Mesothelial cell of epicardium (in vitro differentiated cells): ENCODE measurements at places on chromosomes 6 and 20. TPM values are rescaled to one million over a fixed set of nuclear protein-coding genes. Genes with fewer than 3 reads are reported as not detected.

DNA sequence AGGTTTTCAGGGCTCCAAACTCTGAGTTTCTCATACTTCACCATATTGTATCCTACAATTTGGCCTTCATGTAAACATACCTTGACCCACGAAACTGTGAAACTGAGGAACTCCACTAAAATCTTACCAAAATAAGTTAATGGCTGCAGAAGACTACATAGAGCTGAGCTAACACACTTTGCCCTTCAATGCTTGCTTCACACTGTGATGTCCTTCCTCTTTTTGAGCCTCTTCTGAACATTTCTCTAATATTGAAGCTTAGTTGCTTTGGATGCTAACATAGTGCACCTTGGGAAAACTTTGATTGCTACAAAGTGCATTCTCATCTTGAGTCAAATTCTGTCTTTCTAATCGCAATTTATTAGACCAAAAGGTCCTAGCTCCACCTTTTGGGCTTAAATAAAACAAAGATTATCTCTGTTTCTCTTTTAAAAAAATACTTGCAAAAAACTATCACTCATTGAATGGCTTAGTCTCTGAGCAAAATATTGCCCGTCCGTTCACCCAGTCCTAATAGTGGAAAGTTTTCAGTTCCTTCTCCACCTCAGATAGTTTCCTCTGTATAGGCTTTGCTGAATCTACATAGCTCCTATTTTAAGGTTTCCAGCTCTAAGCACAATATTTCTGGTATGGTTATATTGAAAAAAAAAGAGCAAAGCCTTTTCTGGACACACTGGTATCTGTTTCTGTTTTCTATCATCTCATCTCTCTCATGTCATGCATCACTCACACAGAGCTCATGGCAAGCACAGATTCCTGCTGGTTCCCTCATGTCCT, 494.6 kb downstream of the RFPL4B start:
- DNase-seq, result no peak

DNA sequence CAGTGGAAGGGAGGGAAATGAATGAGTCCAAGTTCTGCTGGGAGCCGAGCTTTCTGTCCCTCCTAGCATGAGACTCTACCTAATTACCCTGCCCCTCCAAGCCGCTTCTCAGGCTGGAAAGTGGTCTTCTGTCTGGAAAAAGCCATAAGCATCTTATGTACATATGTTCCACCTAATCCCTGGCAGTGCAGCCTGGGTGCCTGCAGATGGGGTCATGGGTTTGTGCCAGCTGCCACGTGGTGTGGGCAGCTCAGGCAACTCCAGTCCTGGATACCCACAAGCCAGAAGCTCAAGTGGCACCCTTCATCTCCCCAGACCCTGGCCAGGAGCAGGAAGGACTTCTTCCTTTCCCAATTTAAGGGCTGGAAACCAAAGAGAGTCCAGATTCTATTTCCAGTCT, 253.1 kb downstream of the LY86 start:
- no peak for DNase-seq

GRCh38 chr6:56682635-56683034, 39.9 kb upstream of the DST start:
- DNase-seq, result no peak

DNA sequence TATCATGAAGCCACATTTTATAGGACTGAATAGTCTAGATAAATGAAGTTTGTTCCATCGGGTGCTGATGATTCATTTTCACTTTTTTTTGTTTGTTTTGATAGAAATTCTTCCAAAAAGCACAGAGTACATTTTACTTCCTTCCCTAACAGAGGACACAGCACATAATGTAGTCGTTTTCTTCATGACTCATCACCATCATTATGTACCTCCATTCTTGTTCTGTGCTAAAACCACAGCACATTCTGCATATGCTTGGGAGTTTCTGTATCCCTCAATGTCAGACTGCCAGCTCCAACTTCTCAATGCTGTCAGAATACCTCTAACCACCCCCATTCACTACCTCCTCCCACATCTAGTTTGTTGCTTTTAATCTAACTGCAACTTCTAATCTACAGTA, 1004.9 kb upstream of the ADGRB3 start:
- DNase-seq, result no peak

DNA sequence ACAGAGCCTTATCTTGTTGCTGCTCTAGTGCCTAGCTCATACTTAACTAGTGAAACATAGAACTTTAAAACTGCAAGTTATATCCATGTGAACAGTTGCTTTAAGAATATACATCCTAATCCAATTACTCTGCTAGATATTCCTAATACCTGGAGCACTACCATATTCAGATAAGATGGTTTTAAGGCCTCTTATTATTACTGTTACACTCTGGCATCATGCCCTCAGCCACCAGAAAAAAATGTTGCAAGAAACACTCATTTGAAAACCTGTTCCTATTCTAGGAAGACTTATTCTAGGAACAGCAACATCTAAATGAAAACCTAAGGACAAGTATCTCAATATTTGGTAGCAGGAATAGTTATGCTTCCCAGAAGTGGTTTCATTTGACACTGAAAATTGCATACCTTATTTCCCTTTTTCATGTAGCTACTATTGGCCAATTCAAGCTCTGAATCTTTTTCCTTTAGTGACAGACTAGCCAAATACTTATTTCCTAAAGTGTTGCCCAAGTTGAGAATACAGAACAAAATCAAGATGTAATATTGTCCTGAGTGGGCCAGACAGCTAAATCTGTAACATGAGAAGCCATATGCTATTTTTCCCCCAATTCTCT, 4.8 kb upstream of the MTFR2 start:
- no peak for DNase-seq

DNA sequence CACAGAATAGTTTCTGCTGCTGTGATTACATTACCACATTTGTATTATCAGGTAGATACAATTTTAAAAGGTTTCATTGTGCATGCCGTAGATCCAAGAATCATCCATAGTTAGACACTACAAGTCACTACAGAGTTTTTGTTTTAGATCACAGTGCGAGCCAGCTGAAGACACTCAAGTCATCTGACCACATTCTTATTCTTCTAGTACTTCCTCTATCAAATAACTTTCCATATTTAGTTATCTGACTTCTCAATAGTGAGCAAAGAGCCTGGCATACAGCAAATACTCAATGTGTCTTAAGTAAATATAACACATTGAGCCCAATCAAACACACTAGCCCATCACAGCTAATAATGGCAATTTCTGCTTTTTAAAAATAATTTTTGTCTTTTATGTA, 195.4 kb downstream of the ASCC3 start:
- DNase-seq, result no peak

GRCh38 chr6:121550491-121551010, 115.1 kb downstream of the GJA1 start:
- no peak for DNase-seq

DNA sequence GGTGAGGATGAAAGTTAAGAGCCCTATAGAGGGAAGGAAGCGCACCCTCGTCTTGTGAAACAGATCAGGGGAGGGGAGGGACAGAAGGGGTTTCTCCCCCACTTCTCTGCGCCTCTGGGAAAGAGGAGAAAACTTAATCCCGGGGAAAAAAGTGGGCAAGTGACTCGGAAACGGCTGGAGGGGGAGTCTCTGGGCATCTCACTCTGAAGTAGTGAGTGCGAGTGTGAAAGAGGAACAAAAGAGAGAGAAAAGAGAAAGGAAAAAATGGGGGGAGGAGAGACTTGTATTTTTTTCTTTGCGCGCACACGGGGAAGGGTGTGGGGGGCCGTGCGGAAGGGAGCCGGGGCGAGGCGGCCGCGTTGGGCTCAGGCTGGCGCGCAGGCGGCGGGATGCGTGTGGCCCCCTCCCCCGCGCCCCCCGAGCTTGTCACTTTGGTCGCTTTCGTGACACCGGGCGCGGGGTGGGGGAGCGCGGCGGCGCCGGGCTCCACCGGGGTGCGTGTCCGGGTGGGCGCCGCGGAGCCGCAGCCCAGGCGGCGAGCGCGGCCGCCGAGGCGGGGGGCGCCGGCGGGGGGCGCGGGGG, 454 bp downstream of the L3MBTL3 start:
- peak; percentile 48 for DNase-seq

GRCh38 chr20:31870726-31871617, 538 bp downstream of the TTLL9 start:
- no peak for DNase-seq

DNA sequence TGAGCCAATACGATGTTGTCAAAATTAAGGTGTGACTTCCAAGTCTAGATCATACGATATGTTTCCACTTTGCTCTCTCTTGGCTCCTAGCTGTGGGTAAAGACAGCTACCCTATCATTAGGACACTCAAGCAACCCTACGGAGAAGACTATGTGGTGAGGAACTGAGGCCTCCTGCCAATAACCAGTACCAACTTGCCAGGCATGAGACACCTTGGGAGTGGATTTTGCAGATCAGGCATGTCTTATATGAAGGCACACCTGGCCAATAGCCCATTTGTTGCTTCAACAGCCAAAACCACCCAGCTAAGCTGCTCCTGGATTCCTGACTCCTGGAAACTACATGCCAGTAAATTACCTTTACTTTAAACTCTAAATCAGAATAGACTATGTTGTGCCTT, 863.4 kb downstream of the DHX35 start:
- no peak for DNase-seq

- DNase-seq, result no peak
These were observed 81.2 kb downstream of the THBS2 start for GRCh38 chr6:169172456-169172855.

DNA sequence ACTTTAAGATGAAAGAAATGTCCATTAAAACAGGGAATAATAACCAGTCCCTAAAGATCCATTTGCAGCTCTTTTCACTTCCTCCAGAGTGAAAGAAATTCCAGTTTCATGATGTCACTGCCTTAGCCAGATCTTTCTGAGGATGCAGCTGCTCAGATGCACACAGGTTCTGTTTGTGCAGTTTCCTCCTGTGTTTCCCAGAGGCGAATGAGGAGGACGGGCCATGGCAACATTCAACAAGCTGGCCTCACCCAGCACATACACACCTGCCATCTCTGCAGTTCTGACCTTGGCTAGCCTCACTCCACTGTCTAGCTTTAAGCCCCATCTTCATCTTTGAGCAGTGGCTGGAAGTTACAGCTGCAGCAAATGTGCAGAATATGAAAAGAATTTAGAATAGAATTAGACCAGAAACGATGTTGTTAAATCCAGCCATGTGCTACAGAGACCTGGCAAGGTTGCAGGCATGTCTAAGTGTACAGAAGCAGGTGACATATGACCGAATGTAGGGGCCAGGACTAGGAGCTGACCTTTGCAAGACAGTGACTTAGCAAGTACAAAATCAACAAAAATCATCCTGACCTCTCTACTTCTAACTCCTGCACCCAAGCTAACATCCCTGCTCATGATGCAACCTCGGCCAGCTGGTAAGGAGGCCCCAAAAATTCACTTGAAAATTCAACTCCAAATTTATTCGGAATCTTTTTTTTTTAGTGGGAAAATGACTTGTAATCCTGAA, 35.0 kb downstream of the FAM50B start:
- DNase-seq, result no peak

GRCh38 chr6:52760105-52760765, 3.0 kb downstream of the GSTA2 start:
- DNase-seq, result no peak

- DNase-seq, result peak; percentile 92
These were observed 12.1 kb upstream of the PDYN start for GRCh38 chr20:2005831-2006426.

DNA sequence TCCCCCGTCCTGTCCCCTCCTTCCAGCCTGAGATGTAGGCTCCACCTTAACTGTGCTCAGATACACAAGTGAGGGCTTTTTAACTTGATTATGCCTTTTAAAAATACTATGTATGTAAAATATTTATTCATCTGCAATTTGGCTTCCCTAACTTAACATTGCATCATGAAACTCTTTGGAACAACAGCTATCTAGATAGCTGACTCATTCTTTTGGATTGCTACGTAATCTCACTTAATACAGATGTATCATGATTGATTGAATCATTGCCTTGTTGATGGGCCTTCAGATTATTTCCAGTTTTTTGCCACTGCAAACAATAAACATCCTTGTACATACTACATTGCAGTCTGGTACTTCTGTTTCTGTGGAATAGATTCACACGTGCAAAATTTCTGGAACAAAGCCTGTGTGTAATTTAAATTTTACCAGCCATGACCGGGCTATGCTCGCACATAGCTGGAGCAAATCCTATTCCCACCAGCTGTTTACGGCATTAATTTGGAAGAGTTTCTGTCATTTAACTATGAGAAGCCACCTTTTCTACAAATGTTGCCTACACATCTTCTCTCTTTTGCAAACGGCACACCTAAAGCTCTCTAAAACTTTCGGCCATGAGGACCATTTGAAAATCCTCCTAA, 6.5 kb downstream of the PRND start:
- no peak for DNase-seq

GRCh38 chr6:136249336-136249735, 775 bp downstream of the MTFR2 start:
- DNase-seq, result no peak

DNA sequence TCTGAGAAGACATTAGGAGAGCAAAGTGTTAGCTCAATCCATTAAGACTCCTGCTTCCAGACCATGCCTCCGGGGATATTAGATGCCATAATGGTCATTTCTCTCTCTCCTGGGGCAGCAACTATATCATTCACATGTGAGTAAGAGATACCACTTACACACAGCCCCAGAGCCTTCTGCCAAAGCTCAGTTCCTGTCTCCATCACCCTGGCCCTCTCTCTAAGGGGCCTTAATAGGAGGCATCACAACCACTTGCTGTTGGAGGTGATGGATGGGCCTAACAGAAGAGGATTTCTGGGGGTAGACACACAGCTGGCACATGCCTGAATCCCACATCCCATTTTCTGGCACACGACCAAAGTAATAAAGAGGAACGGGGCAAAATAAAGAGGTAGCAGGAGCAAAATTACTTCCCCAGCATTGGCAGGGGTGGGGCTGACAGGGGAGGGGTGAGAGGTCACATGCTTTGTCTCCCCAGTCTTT, 34.0 kb upstream of the VSTM2L start:
- DNase-seq, result no peak

DNA sequence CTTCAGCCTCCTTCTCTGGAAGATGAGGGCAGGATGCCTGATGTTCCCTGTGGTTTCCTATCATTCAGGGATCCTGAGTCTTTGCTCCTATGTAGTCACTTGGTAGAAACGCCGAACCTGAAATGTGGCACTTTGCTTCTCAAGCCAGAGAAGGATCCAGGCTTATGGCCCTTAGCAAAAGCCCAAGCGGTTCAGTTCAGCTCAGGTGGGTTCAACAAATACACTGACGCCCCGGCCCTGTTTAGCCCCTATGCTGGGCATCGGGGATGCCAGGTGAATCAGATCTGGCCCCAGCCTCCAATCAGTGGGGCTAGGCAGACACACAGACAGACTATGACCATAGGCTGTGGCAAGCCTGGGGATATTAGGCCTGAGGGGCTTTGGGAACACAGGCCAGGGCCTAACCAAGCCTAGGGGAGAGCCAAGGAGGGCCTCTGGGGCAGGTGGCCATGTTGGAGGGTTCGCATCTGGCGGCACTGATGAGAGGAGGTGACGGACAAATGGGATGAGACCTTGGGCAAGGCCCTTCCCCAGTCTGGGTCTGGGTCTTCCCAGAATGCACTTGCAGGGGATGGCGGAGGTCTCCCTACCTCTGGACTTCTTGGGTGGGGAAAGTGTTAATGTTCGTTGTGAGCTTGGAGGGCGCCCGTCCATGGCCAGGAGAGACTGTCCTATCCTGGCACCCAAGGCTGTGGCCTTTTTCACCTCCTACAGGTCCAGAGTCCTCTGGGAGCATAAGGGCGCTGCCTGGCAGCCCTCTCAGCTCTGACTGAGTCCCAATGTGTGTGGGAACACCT, 17.6 kb upstream of the SRC start:
- no peak for DNase-seq

GRCh38 chr6:146543940-146544615, 445 bp downstream of the RAB32 start:
- peak; percentile 70 for DNase-seq

NHSL1 gene
- total RNA-seq, result 66.1 to 73.6 TPM (median 68.0 TPM) in 3 replicates

OCSTAMP gene
- not detected in 3 replicates for total RNA-seq

ABHD12 gene
- 47.1 to 58.0 TPM (median 51.7 TPM) in 3 replicates for total RNA-seq

OR2H1 gene
- total RNA-seq, result not detected in 3 replicates

ACTL10 gene
- total RNA-seq, result 0.63 to 0.86 TPM (median 0.66 TPM) in 3 replicates

RIMS1 gene
- total RNA-seq, result 5.8 to 6.3 TPM (median 6.0 TPM) in 3 replicates
